ENCODE measurements at places on chromosomes 3 and 15. TPM values are rescaled to one million over a fixed set of nuclear protein-coding genes. Genes with fewer than 3 reads are reported as not detected.

DNA sequence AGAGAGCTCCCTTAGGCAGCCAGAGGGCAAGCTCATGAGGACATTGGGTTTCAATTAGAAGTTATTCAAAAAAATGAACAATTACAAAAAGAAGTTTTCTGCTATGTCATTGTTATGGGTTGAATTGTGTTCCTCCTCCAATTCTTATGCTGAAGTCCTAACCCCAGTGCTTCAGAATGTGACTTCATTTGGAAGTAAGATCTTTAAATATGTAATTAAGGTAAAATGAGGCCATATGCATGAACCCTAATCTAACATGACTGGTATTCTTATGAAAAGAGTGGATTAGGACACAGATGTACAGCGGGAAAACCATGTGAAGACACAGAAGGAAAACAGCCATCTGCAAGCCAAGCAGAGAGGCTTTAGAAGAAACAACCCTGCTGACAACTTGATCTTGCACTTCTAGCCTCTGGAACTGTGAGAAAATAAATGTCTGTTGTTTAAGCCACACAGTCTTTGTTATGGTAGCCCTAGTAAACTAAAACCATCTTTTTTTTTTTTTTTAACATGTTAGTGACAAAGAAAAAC, 929.6 kb downstream of the EPHA3 start:
- no peak for DNase-seq
- H3K36me3 ChIP-seq, result no peaks in the 10 kb centered on the region
- H3K27ac ChIP-seq, result no peak overlapping the region
- H3K4me3 ChIP-seq, result no peak overlapping the region
- no peaks in the 10 kb centered on the region for H3K27me3 ChIP-seq
- no peaks in the 10 kb centered on the region for H3K4me1 ChIP-seq

GRCh38 chr3:129560269-129560787, 17.4 kb downstream of the H1-8 start:
- peak overlapping the region; percentile 78 for H3K27ac ChIP-seq
- peaks cover 89% of the 10 kb centered on the region for H3K4me1 ChIP-seq
- H3K36me3 ChIP-seq, result peaks cover 32% of the 10 kb centered on the region
- peak overlapping the region; percentile 67 for H3K4me3 ChIP-seq

DNA sequence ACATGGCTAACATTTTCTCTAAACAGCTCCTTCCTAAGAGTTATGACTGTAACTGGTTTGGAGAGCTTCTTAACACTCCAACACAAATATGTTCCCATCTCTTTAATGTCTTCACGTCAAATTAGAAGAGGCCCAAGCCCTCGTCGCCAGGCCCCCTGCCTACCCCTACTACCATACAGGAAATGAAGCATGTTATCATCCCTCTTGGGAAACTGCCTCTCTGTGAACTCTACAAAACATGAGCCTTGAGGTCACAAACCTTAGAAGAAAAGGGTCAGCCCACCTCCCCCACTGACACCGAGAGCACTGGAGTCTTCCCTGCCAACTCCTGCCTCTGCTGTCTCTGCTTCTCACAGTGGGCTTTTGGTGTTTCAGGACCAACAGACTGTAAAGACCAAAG, 243.1 kb upstream of the STT3B start:
- no peaks in the 10 kb centered on the region for H3K4me1 ChIP-seq
- H3K27ac ChIP-seq, result no peak overlapping the region
- no peak for DNase-seq
- H3K4me3 ChIP-seq, result no peak overlapping the region

GRCh38 chr15:68418611-68419161, 13.3 kb downstream of the ITGA11 start:
- no peaks in the 10 kb centered on the region for H3K36me3 ChIP-seq
- H3K4me1 ChIP-seq, result peaks cover 23% of the 10 kb centered on the region
- H3K27me3 ChIP-seq, result no peaks in the 10 kb centered on the region
- H3K4me3 ChIP-seq, result no peak overlapping the region
- H3K27ac ChIP-seq, result peak overlapping the region; percentile 65
- no peak for DNase-seq

DNA sequence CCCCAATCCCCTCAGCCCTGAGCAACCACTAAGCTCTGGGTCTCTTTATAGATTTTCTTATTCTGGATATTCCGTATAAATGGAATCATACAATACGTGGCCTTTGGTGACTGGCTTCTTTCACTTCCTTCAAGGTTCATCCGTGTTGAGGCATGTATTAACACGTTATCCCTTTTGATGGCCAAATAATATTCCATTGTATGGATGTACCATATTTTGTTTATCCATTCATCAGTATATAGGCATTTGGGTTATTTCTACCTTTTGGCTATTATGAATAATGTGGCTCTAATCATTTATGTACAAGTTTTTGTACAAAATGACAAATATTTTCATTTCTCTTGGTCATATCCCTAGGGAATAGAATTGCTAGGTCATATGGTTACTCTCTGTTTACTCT, 284.4 kb downstream of the FAM43A start:
- H3K36me3 ChIP-seq, result no peaks in the 10 kb centered on the region
- no peak overlapping the region for H3K4me3 ChIP-seq
- no peaks in the 10 kb centered on the region for H3K27me3 ChIP-seq
- DNase-seq, result no peak

DNA sequence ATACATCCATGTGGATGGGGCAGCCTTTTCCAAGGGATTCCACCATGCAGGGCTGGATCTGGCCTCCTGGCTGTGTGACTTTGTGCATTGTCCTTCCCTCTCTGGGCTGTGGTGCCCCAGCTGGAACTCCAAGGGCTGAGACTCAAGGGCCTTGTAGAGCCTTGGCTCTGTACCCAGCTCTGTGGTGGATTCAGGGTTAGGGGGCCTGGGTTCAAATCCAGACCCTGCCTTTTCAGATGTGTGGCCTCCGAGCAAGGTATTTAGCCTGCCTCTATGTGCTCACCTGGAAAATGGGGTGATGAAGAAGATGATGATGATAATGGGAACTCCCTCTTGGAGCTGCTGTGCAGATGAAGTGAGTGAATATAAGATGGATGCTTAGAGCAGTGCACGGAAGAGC, 161.9 kb downstream of the WNT7A start:
- no peaks in the 10 kb centered on the region for H3K36me3 ChIP-seq
- no peak overlapping the region for H3K27ac ChIP-seq
- no peaks in the 10 kb centered on the region for H3K27me3 ChIP-seq
- no peaks in the 10 kb centered on the region for H3K4me1 ChIP-seq

OR5K2 gene
- total RNA-seq, result not detected

DNA sequence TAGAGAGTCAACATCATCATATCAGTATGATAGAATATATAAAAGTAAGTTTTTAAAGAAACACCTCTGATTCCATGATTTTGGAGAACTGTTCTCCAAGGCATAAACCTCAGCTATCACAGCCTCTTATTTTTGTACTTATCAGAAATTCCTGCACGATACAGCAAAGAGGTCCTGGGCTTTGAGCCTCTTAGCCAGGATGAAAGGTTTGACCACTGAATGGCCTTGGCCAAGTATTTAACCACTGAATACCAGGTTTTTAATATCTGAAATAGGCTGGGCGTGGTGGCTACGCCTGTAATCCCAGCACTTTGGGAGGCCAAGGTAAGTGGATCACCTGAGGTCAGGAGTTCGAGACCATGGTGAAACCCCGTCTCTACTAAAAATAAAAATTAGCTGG, 1.9 kb upstream of the FAM174B start:
- no peaks in the 10 kb centered on the region for H3K27me3 ChIP-seq
- H3K36me3 ChIP-seq, result no peaks in the 10 kb centered on the region
- H3K4me1 ChIP-seq, result peaks cover 15% of the 10 kb centered on the region
- DNase-seq, result no peak

GRCh38 chr3:117998071-117998470, 1036.6 kb downstream of the IGSF11 start:
- H3K4me1 ChIP-seq, result no peaks in the 10 kb centered on the region
- DNase-seq, result no peak
- no peaks in the 10 kb centered on the region for H3K36me3 ChIP-seq
- no peak overlapping the region for H3K27ac ChIP-seq

DNA sequence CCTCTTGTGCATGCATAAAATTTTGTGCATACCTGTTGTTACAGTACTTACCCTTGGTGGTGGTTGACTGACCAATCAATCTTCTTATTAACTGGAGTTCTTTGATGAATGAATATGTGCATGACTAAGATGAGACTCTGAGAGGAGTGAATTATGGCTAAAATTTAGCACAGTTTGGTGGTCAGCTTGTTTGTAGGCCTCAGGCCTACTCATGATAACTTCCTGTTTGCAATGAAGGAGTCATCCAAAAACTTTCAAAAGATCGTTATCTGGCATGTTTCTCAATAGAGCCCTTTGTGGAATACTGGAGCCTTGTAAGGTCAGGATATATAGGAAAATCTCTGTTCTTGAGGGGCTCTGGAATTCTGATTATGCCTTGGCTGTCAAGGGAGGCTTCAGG, 66.5 kb downstream of the LEKR1 start:
- H3K4me1 ChIP-seq, result peaks cover 17% of the 10 kb centered on the region
- H3K27ac ChIP-seq, result no peak overlapping the region
- DNase-seq, result no peak
- H3K36me3 ChIP-seq, result no peaks in the 10 kb centered on the region
- H3K27me3 ChIP-seq, result no peaks in the 10 kb centered on the region

GRCh38 chr15:80660119-80660518, 35.0 kb upstream of the ABHD17C start:
- H3K4me3 ChIP-seq, result no peak overlapping the region
- H3K27me3 ChIP-seq, result no peaks in the 10 kb centered on the region
- no peak for DNase-seq
- no peaks in the 10 kb centered on the region for H3K4me1 ChIP-seq
- no peaks in the 10 kb centered on the region for H3K36me3 ChIP-seq

SLC9C1 gene
- not detected for total RNA-seq

RETNLB gene
- not detected for total RNA-seq

GRCh38 chr3:157789162-157789561, 285.9 kb upstream of the VEPH1 start:
- DNase-seq, result no peak
- no peak overlapping the region for H3K4me3 ChIP-seq
- peaks cover 21% of the 10 kb centered on the region for H3K4me1 ChIP-seq

DNA sequence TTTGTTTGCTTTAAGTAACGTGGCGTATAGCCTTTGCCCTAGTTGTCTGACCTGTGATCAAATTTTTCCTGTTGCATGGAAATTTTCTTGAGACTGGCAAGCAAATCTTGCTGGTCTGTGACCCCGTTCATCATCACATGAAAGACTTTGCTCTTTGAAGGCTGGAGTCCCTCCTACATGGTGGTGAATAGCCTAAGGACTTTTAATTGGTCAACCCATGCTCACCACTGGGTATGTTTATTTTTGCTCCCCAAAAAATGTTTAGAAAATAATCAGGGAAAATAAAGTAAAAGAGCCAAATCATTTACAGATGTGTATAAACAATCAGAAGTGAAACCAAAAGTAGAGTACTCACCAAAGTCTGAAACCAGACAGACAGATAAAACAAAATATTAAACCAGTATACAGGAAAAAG, 1075.3 kb upstream of the ALCAM start:
- H3K4me1 ChIP-seq, result peaks cover 8% of the 10 kb centered on the region
- DNase-seq, result no peak
- H3K36me3 ChIP-seq, result no peaks in the 10 kb centered on the region

DNA sequence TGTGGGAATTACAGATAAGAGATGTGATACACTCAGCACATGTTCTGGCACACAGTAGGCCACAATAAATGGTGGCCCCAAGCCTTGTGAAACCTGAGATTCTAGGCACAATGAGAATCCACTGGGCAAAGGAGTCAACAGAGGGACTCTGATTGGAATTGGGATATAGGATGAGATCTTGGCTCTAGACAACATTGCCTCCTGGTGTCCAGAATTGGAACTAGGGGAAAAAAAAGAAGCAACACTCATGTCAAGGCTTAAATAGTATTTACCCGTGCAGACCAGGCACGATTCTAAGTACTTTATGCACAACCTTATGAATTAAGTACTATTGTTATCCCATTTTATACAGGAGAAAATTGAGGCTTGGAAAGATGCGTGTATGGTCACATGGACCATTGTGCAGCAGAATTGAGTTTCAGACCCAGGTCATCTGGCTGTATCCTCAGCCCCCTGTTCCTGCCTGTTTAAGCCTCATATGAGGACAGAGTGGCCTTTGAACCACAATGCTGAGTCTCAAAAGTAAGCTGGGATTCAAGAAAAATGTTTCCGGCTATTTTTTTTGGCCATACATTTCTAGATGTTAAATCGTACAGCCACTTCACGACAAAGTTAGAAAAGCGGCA, 124.8 kb downstream of the SV2B start:
- no peak for DNase-seq
- H3K36me3 ChIP-seq, result no peaks in the 10 kb centered on the region
- no peaks in the 10 kb centered on the region for H3K4me1 ChIP-seq
- no peak overlapping the region for H3K4me3 ChIP-seq
- no peaks in the 10 kb centered on the region for H3K27me3 ChIP-seq
- no peak overlapping the region for H3K27ac ChIP-seq

SKOR1 gene
- 0.78 TPM for total RNA-seq

CHRD gene
- 19.5 TPM for total RNA-seq

DNA sequence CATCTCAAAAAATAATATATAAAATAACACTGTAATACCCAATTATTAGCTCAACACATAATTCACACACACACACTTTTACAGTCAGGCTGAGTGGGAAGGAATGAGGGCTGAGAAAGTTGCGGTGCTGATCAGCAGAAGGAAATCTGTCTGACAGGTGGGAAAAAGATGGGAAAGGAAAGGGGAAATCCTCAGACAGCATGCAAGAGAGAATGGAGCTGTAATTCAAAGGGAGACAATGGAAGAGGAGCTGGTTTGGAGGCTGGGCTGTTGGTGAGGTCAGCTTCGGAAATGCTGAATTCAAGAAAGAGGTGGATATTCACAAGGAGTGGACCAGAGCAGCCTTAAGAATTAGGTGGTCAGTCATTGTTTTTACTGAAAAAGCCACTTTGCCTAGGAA, 121.6 kb upstream of the LMOD3 start:
- H3K36me3 ChIP-seq, result no peaks in the 10 kb centered on the region
- H3K4me1 ChIP-seq, result no peaks in the 10 kb centered on the region
- no peak overlapping the region for H3K27ac ChIP-seq
- DNase-seq, result no peak
- H3K4me3 ChIP-seq, result no peak overlapping the region

- H3K27ac ChIP-seq, result no peak overlapping the region
- H3K4me3 ChIP-seq, result no peak overlapping the region
- H3K4me1 ChIP-seq, result no peaks in the 10 kb centered on the region
- DNase-seq, result no peak
- H3K36me3 ChIP-seq, result no peaks in the 10 kb centered on the region
Observed at GRCh38 chr3:143277531-143277930, 158.0 kb downstream of the CHST2 start.

NIPA2 gene
- total RNA-seq, result 42.1 TPM

DNA sequence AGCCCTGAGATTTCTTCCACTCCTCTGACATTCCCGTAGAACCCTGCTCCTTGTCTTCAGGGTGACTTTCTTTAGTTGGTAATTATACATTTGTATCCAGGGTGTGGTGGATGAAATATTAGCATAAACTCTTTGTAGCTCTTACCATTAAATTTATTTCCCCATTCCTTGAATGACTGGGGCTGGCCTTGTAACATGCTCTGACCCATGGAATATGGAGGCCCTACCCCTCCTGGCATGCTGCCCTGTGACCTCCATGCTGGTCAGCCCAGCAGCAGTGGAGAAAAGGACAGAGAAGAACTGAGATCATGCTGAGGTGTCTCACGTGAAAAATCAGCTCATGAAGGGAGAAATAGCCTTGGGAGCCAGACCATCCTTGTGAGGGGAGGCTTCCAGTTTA, 96.1 kb upstream of the PROK2 start:
- H3K27me3 ChIP-seq, result no peaks in the 10 kb centered on the region
- no peak overlapping the region for H3K27ac ChIP-seq
- H3K36me3 ChIP-seq, result no peaks in the 10 kb centered on the region
- no peaks in the 10 kb centered on the region for H3K4me1 ChIP-seq
- H3K4me3 ChIP-seq, result no peak overlapping the region

All from thoracic aorta (tissue), 2 donors.